ENCODE measurements at places on chromosomes 13 and 19.
A peak's percentile ranks its signal among the peaks of the same experiment; 100 is the strongest.

DNA sequence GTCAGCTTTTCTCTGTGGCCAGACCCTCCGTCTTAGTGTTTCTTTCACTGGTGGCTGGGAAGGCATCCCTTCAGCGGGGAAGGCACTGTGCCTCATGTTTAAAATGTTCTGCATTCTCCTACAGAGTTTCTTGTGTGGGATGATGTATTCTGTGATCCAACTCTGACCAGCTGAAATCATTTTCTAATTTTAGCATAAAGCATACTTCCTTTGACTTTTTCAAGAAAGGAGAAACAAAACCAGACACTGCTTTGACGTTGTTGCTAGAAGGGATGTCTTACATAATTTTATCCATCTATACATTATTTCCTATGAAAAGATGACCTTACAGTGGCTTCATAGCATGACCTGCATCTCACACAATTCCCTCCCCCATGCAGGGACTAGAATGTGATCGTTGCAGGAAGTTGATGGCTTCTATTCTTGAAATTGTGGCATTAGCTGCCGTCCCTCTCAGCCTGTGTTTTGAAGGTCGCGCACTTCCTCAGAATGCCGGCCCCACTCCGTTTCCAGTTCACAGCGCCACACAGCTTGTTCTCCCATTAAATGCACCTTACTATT lies 38.6 kb upstream of the TEX29 start:
- no peak for ATAC-seq

DNA sequence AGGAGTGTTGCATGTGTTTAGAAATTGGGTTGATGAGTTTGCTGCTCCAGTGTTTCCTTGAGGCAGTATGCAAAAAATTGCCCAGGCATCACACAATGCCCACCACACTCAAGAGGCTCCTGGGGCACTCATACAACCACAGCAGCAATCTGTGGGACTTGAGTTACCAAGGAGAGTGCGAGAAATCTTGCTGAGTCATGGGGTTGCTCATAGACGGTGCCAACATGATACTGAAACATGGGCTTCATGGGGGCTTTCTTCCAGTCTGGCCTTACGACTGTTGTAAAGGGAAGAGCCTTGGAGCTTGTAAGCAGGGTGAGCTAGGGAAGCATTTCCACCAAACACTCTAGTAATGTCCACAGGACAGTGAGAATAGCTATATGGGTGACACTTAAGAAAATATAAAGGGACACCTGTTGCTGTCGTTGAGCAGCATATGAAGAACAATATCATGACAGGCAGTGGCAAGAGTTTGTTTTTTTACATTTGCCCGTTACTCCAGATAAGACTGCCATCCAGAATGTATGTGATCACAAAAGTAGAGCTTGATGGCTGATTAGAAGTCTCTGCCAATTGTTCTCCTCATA lies 1237.4 kb downstream of the UQCRFS1 start:
- no peak for ATAC-seq

GRCh38 chr13:46339035-46339666 lies 47.9 kb downstream of the RUBCNL start:
- ATAC-seq: 0 out of 3 replicates have a peak, but pooled peaks have one; percentile 31

- no peak for ATAC-seq
Observed at GRCh38 chr13:101447852-101448251, 4.6 kb upstream of the ITGBL1 start.

DNA sequence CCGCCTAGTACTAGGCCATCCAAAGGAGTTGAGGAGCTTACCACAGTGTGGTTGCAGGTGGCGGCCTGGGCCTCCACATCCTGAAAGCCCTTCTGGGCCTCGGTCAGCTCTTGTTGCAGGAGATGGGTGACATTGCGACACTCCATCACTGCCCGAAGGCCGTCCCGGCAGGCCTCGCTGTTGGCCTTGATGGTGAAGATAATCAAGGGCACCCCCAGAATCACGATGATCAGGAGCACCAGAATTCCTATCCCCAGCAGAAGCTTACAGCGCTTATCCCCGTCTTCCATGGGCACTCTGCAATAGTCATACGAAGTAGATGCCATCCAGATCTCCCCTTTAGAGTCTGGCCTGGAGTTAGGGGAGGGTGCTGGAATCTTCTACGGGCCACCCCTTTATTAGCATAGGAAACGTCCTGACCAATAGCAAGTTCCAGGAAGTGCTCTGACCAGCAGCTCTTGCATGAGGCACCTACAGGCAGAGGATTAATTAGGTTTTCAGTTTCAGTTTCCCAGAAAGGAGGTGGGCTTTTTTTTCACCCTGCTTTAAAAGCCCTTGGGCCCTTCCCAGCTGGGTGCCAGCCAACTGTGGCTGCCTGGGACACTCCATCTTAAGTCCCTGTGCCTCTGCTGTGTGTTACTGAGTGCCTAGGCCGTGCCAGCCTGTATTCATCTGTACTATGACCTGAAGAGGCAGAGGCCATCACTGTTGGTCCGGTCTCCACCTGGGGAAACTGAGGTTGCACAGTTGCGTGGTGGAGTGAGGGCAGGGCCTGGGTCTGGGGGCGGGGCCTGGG lies at the start of gene BST2:
TSS of gene BST2 (minus strand) at position 381 of the 796 bp plus-strand sequence. CDS start at position 326, 55 bp downstream.
- peak; percentile 80 for ATAC-seq

DNA sequence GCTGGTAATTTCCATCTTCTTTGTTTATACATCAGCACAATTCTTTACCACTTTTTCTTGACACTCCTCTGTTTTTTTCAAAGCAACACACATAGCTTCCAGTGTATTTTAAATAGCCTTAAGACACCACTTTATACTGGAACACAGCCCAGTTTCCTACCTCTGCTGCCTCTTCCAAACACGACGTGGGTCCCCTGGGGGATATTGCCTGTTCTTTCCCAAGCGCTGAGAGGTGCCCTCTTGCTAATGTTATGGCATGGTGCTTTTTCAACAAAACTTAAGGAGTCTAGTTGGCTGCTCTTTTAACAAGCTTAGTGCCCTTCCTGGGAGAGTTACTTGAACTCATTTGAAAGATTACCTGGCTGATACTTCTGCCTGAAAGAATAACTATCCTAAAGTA lies 112.7 kb downstream of the OLFM4 start:
- no peak for ATAC-seq

- no peak for ATAC-seq
Observed at GRCh38 chr19:5141850-5142724, 173.2 kb downstream of the KDM4B start.

GRCh38 chr13:104008075-104008474 lies 941.9 kb upstream of the SLC10A2 start:
- peak; percentile 50 for ATAC-seq

- ATAC-seq: no peak
Observed at GRCh38 chr13:74104661-74105275, 29.4 kb downstream of the KLF12 start.

DNA sequence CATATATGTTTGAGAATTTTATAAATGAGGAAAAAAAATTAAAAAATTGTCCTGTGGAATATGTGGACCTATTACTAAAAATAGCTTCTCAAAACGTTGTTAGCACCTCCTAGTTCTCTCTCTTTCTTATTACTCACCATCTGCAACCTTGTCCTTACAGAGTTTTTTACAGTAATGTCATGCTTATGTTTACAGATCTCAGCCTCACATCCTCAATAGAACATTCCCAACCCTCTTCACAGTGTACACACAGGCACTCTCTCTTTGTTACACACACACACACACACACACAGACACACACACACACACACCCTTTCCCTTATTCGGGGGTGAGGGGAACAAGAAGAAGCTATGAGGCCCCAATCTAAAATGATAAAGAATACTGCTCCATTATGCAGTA lies 197.7 kb downstream of the SLITRK6 start:
- no peak for ATAC-seq

DNA sequence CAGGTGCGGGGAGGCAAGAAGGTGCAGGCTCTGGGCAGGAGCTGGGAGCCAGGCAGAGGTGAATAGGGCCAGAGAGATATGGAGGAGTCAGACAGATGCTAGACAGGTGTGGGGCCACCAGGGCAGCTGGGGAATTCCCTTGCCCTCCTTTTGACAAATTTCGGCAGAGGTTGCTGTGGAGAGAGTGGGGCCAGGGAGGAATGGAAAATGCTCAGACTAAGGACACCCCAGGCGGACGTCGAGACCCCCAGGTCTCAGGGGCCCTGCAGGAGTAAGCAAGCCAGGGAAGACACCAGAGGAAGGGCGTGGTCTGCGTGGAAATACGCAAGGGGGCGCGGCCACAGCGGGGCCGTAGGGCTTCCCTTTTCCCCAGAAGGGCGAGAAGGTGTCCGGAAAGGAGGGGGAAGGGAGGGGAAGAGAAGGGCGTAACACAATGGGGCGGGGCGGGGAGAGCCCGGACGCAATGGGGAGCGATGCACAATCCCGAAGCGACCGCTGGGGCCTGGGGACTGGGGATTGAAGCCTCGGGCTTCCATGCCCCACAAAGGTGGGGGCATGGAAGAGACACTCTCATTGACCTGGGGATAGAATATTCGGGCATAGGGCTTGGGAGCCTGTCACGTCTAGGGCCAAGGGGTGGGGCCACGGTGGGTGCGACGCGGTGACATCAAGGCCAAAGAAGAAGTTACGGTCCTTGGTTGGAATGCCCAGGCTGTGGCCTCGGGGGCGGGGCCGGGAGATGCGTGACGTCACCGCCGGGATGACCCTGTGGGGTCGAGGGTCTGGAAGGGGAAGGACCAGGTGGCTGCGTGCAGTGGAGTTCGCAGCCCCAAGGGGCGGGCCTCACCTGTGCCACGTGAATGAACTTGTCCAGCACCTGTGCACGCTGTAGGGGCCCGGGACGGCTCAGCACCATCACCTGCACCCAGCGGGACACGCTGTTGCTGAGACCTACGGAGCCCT lies 8.2 kb downstream of the RASGRP4 start:
- no peak for ATAC-seq

DNA sequence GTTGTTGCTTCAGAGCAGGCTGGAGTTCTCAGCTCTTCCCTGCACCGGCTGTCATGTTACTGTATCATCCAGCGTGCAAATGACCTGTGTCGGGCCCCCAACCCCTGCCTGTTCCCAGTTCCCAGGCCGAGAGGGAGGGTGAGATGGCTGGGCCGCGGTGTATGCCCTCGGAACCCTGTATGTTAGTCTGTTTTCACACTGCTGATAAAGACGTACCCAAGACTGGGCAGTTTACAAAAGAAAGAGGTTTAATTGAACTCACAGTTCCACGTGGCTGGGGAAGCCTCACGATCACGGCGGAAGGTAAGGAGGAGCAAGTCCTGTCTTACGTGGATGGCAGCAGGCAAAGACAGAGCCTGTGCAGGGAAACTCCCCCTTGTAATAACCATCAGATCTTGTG lies 10.9 kb downstream of the TMEM255B start:
- ATAC-seq: no peak

DNA sequence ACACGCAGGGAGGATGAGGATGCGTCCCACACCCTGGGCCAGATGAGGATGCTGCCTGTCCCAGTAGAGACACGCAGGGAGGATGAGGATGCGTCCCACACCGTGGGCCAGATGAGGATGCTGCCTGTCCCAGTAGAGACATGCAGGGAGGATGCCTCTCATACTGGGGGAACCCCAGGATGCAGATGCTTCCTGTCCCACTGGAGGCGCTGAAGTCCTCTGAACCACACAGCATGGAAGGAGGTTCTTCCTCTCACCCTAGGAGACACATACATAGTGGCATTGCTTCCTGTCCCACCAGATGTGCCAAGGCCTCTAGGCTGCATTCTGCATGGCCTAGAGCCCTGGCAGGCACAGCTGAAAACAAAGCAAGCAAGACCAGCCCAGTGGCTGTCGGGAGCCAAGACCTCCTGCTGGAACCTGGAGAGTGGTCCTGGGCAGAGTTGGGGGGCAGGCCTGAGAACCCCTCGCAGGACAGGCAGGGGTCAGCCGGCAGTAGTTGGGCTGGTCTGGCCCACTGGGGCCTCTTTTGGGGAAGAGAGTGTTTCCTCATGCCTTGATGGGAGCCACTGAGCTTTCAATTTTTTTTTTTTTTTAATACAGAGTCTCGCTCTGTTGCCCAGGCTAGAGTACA lies 4.3 kb downstream of the HPN start:
- ATAC-seq: peak; percentile 68

DNA sequence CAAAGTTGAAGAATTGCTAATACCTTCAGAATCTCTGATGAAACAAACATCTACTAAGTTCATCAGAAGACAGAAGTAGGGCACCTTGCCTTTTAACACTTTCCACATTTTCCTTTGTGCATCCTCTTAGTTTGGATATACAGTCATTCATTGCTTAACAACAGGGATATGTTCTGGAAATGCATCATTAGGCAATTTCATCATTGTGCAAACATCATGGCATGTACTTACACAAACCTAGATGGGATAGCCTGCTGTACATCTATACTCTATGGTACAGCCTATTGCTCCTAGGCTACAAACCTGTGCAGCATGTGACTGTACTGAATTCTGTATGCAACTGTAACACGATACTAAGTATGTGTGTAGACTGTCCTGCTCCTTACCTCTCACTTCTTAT lies 169.8 kb downstream of the SUCLA2 start:
- no peak for ATAC-seq

DNA sequence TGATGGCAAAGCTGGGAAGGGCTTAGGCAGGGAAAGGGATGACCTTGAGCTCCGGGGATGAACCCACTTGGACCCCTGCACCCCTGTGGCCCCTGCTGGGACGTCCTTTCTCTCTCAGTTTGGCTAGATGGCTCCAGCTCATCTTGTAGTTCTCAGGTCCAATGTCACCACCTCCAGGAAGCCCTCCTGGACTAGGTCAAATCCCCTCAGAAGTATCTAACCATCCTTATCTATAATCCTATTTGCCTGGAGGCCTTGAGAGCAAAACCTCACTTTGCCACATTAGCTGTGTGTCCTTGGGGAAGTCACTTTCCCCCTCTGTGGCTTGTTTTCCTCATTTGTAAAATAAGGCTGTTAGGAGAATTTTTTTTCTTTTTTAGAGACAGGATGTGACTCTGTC lies 42.7 kb upstream of the NFIC start:
- no peak for ATAC-seq

DNA sequence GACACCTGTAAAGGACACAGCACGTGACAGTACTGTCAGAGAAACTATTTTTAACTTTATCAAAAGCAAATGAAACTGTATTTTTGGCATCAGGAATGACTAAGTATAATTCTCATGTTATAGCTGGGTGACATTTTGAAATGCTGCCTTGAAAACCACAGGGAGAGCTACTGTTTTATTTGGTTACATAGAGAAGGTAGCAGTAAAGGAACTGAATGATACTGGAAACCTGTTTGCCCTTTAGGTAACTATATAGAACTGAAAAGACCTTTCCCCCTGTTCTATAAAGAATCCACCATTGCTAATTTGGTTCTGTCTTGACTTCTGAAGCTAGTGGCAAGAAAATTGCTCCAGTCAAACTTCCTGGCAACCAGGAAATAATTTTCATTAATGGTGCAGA lies 39.1 kb downstream of the MIPEP start:
- no peak for ATAC-seq

GRCh38 chr13:95756072-95756471 lies 79.1 kb downstream of the DNAJC3 start:
- no peak for ATAC-seq

DNA sequence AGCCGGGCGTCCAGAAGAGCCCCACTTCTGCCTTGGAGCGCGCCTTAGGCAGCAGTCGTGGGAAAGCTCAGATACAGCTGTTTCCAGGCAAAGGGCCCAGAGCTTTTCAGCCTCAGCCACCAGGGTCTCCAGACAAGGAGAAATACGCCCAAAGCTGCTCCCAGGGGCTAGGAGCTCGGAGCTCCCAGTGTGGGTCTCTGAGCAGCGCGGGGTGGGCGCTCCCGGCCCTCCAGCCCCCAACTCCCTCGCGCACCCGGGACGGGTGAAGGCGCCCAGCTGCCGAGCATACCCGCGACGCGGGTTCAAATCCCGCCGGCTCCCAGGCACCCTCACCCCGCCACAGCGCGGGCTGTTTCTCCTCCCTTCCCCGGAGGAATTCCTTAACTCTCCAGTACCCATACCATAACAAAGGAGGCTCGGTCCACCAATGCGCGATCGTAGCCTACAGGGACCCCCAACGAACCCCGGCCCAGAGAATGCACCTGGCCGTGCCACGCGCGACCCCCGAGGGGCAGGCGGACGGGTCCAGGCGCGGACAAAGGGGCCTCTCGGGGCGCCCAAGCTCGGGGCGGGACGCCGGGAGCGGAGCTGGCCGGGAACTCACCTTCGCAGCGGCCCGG lies 507 bp downstream of the COL4A1 start:
- peak; percentile 31 for ATAC-seq
